ENCODE measurements at places on chromosomes 11 and 22. TPM values are rescaled to one million over a fixed set of nuclear protein-coding genes. Genes with fewer than 3 reads are reported as not detected.

The SLC25A18 gene
- not detected for total RNA-seq

The LRRC55 gene
- not detected for total RNA-seq

The EP300 gene
- total RNA-seq, result 50.0 TPM

The CFAP300 gene
- total RNA-seq, result 0.31 TPM

The DRD2 gene
- total RNA-seq, result not detected

The NRGN gene
- total RNA-seq, result 5.0 TPM

The SLC29A2 gene
- total RNA-seq, result 5.5 TPM

The MMP13 gene
- not detected for total RNA-seq

The CABP4 gene
- not detected for total RNA-seq

The RIC3 gene
- 10.0 TPM for total RNA-seq

The KCNJ4 gene
- total RNA-seq, result not detected

The THYN1 gene
- 19.5 TPM for total RNA-seq

The TEX12 gene
- total RNA-seq, result 0.38 TPM

The NEFH gene
- 0.44 TPM for total RNA-seq

The CSTF3 gene
- 23.3 TPM for total RNA-seq

The ARHGEF17 gene
- 3.2 TPM for total RNA-seq

The GUCD1 gene
- 77.4 TPM for total RNA-seq

The SYNGR1 gene
- total RNA-seq, result 24.2 TPM

The AMOTL1 gene
- total RNA-seq, result 76.1 TPM

The SMIM35 gene
- total RNA-seq, result not detected

The C22orf31 gene
- not detected for total RNA-seq

Data from esophagus squamous epithelium (tissue), 5 donors.